CD4-positive, alpha-beta T cell treated with Interleukin-4 for 1 hour (primary cell): ENCODE measurements at places on chromosomes 6 and 20.

DNA sequence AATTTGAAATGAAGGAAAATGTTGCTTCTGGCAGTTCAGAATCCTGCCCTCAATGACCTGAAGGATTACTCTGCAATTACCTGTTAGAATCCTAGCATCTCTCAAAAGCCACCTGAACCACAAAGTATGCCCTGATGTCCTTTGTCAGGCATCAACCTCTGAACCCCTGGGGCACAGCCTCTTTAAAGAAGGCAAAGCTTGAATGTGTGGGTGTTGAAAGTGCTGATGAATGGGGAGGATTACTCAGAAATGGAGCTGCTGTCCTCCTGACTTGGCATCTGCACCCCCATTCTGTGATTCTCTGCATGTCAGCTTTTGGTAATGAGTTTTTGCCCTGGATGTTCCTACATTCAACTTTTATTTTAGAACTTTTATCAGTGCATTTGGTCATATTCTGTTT, 179.2 kb downstream of the PKHD1 start:
- DNase-seq, result no peak

GRCh38 chr6:12436683-12437082, 146.5 kb downstream of the EDN1 start:
- no peak for DNase-seq

- no peak for DNase-seq
Measured at GRCh38 chr6:132143258-132143657, 192.1 kb upstream of the CCN2 start.

GRCh38 chr20:24691901-24692351, 222.5 kb downstream of the SYNDIG1 start:
- no peak for DNase-seq

DNA sequence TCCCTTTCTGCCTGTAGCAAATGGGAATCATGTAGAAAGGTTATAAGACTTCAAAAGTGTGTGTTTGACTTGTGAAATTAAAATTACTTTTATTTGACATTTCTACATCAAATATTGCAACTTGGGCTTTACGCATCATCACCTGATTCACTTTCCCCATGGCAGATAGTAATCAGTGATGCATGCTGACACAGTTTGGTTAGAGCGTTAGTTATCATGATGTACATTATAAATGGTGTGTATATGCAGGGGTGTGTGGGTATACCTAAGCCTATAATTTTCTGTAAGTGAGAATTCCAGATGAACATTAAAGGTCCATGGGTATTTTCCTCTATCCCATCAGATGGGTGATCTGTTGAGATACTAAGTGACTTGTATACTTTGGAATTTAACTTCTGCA, 141.5 kb downstream of the KLHL32 start:
- no peak for DNase-seq

- no peak for DNase-seq
Measured at GRCh38 chr6:166683477-166683876, 56.4 kb upstream of the RPS6KA2 start.

DNA sequence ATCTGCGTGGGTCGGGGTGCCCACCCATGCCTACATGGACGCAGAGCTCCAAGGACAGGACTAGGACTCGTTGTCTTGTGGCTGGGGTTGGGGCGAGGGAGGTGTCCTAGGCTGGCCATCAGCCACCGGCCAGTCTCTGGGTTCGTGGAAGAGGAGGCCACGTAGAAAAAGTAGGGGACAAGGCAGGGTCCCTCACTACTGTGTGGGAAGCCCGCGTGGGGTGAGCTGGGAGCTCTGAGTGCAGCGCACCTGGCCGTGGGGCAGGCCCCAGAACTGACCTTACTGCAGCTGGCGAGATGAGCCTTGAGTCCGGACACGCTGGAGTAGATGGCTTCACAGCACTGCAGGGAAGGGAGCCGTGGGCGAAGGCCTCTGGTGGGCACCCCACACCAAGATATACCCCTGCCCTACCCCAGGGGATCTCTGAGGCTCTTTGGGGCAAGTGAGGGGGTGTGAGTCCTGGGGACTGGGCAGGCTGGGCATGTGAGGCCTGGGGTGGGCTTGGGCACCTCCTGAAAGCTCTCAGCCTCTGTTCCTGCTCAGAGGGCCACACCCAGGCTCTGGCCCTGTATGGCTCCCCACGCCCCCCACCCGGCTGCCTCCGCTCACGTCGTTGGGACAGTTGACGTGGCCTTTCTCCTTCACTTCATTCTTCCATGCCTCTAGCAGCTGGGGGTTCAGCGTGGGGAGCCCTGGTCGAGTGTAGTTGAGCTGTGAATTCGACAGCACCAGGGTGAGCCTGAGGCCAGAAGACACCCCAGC, 5.6 kb upstream of the UCKL1 start:
- DNase-seq, result no peak

GRCh38 chr6:44335631-44336030, 6.8 kb upstream of the SPATS1 start:
- no peak for DNase-seq

- no peak for DNase-seq
Measured at GRCh38 chr6:10589429-10589727, 68.2 kb downstream of the GCNT2 start.

DNA sequence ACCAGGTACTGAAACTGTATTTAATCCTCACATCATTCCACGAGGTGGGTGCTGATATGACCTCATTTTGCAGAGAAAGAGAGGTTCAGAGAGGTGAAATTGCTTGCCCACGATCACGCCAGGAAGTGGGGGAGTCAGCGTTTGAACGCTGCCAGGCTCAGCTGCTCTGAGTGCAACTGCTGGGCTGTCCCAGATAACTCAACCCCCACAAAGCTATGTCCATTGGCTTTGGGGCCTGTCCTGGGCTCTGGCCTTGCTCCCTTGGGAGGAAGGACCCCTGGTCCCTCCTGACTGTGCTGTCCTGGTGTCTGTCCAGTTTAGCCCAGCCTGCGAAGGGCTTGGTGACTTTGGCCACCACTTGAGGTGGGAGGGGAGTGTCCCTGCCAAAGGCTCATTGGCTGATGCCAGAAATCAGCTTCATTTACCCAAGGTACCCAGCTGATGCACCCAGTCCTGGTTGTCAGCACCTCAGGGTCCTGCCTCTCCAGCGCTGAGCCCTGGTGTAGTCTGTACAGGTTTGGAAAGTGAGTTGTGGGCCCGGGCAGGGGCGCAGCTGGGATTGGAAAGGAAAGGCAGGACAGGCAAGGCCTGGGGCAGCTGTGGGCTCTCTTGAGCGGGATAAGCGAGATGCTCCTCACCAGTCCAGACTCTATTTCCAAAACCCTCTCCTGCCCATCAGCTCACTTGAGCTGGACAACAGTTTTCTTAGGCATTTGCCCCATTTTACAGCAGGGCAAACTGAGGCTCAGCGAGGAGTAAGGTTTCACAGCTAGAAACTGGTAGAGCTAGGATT, 38.5 kb downstream of the SUN5 start:
- peak; percentile 28 for DNase-seq

- DNase-seq, result no peak
Measured at GRCh38 chr6:127582777-127583462, 5.9 kb downstream of the C6orf58 start.

DNA sequence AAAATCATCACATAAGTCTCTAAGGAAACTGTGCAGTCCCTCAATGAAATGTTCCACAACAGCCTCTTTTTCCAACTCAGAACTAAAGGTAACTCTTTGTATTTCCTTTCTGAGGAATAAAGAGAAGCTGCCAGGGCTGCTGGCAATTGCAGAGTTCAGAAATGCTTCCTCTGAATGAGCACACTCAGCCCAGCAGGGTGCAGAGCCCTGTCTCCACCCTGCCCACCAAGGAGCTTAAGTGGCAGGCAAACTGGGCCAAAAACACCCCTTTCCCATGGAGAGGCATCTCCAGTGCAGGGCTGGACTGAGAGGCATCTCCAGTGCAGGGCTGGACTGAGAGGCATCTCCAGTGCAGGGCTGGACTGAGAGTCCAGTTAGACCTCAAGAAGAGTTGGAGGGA, 255.4 kb downstream of the GMPR start:
- DNase-seq, result no peak

- no peak for DNase-seq
Measured at GRCh38 chr20:1177680-1178079, 7.1 kb downstream of the TMEM74B start.

DNA sequence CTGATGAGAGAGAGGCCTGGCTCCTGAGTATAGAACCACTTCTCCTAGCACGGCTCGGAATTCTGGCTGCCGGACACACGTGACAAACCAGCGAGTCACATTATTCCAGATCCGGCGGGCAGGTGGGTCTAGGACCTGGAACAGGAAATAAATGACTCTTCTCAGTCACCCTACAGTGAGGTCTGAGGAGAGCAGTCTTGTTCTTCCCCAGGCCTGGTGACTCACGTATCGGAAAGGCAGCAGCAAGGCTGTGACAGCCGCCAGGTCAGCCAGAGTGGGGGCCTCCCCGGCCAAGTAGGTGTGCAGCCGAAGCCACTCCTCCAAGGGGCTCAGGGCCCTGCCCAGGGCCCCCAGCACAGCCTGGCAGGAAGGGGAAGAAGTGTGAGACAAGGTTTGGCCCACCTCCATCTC, 2.8 kb downstream of the VARS1 start:
- DNase-seq, result no peak

DNA sequence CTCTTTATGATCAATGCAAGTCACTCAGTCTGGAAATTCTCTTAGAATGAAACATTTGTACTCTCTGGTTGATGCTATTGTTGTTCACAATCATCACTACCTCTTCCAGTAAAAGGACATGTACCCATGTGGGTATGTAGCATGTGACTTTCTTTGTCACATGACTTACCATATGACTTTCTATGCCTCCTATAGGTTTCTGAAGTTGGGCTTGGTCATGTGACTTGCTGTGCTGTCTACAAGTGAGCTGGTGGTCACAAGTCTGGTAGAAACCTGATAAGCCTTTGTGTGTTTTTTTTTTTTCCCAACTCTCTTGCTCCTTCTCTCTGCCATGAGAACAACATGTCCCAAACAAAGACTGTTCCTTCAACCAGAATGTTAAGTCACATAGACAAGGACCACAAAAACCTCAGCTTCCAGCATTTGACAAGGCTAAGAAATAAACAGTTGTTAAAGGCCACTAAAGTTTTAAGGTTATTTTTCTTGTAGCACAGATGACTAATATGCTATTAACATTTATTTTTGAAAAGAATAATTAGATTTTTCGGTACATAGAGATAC, 379.2 kb upstream of the SLC35B3 start:
- no peak for DNase-seq

DNA sequence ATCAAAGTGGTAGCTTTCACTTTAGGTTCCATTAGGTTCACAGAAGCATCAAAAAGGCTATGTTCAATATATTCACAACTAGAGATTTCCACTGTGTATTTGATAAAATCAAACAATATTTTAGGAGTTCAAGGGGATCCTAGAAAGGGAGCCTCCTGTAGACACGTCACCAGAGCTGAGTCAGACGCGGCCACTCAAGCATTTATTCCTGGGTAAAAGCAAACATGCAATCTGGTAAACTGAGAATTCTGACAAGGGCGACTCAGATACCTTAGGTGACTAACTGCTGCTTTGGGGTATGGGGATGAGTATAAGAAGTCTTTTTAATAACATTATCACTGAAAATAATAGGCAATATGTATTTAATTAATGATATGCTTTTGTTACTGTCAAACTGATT, 118.7 kb upstream of the HMGN3 start:
- DNase-seq, result no peak

GRCh38 chr6:90538278-90539046, 48.4 kb downstream of the MAP3K7 start:
- DNase-seq, result no peak

- no peak for DNase-seq
Measured at GRCh38 chr6:37550191-37550831, 50.6 kb upstream of the CCDC167 start.

- DNase-seq, result no peak
Measured at GRCh38 chr6:63517221-63517620, 55.1 kb upstream of the LOC128125822 start.

DNA sequence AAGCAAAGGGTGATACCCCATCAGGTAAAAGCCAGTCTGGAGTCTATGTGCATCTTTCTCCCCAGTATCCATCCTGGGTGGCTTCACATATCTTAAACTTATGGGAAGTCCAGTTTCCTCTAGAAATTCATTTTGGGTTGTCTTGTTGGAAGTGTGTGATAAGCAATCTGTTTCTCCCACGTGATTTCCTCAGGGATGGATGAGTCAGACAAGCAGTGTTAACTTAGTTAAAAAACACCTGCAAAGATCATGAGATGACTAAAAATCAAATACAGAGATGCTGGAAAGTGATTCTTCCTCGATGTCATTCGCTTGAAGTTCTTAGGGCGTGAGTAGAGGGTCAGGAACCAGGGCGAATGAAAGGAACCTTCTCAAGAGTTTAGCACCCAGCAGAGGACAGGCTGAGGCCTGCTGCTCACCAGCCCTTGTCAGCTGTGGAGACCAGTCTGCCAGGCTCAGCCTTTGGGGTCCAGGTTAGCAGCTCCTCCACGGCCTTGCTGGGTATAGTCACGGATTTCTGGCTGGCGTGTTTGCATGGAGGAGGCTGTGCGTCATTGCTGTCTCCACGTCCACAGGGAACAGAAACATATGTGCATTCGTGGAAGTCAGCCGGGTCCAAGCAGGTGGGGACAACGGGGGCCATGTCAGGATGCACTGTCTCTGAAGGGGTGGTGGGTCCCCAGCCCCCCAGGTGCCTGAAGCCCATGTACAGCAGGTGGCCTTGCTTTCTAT, 2.8 kb upstream of the PNPLA1 start:
- no peak for DNase-seq

DNA sequence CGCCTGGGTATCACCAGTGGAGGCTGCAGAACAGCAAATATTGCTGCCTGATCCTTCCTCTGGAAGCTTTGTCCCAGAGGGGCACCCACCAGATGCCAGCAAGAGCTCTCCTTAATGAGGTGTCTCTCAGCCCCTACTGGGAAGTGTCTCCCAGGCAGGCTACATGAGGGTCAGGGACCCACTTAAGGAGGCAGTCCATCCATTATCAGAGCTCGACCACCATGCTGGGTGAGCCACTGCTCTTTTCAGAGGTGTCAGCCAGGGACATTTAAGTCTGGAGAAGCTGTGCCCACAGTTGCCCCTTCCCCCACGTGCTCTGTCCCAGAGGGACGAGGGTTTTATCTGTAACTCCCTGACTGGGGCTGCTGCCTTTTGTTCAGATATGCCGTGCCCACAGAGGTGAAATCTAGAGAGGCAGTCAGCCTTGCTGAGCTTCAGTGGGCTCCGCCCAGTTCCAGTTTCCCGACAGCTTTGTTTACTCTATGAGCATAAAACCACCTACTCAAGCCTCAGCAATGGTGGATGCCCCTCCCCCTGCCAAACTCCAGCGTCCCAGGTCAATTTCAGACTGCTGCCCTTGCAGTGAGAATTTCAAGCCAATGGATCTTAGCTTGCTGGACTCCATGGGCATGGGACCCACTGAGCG, 25.9 kb upstream of the AIG1 start:
- DNase-seq, result no peak

- no peak for DNase-seq
Measured at GRCh38 chr6:157571269-157571668, 190.3 kb downstream of the ZDHHC14 start.

GRCh38 chr20:19977373-19977770, 39.8 kb upstream of the NAA20 start:
- DNase-seq, result no peak

GRCh38 chr6:40340957-40341356, 246.2 kb downstream of the LRFN2 start:
- no peak for DNase-seq
